HuH-7 (cell line): ENCODE measurements at places on chromosomes 11 and 22.

- DNase-seq: no peak
Measured at GRCh38 chr22:40407021-40407761, 36.8 kb downstream of the SGSM3 start.

- DNase-seq: no peak
Measured at GRCh38 chr11:18706330-18707243, 8.0 kb downstream of the TMEM86A start.

DNA sequence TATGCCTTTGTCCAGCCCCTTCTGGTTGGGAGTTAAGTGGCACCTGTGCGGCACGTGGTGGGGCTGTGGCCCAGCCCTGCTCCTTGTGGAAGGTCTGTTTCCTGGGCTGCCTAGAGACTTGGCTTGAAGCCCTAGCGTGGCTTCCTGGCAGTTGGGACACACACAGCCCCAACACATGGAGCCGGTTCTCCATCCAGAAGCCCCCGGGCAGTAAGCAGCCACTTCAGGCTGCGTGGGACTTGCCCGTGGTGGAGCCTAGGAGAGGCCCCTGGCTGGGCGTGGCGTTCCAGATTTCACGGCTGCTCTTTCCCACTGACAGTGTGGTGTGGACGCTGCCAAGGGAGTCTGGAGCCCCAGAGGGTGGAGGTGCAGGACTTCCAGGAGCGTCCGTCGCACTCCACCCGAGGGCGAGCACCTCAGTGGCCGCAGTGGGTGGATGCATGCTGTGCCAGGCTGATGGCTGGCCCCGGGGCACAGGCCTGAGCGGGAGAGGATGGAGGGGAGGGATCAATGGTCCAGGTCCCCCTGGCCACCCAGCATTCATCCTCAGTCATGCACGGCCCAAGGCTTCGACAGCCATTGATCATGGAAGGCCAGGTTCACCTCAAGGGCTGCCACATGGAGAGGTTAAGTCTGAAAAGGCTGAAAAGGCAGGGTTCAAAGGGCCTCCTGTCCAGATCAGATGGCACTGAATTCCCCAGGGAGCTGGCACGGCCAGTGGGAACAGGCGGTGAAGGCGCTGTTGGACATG lies 9.3 kb downstream of the CCND1 start:
- DNase-seq: no peak

DNA sequence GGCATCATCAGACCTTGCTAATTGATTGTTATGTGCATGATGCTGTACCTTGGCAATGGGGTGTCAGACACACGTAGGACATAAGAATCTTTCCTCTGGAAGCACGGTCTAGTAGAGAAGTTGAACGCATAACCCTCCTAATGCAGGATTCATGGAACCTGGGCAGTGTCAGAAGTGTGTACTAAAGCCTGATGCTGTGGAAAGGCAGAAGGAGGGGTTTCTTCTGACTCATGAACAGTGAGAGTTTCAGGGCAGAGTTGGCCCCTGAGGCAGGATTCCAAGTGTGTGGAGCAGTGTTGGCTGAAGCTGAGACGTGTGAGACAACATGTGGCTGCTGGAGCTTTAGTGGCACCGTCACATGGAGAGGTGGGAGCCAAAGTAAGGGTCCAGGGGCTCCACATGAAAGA lies 3.5 kb downstream of the PANX1 start:
- DNase-seq: no peak

GRCh38 chr22:48098921-48099245 lies 1336.4 kb downstream of the TBC1D22A start:
- DNase-seq: no peak

- no peak for DNase-seq
Measured at GRCh38 chr11:24567380-24567779, 70.5 kb downstream of the LUZP2 start.
